ENCODE measurements at places on chromosomes 4 and X. TPM values are rescaled to one million over a fixed set of nuclear protein-coding genes. Genes with fewer than 3 reads are reported as not detected.

GPRASP3 gene
- total RNA-seq = 19.4 TPM

SMIM31 gene
- total RNA-seq = not detected

ATP7A gene
- total RNA-seq = 11.5 TPM

CFAP299 gene
- total RNA-seq = not detected

SLBP gene
- 25.0 TPM for total RNA-seq

ANXA3 gene
- total RNA-seq = not detected

GAGE12J gene
- total RNA-seq = not detected

CXorf65 gene
- not detected for total RNA-seq

RTL5 gene
- 18.2 TPM for total RNA-seq

ING2 gene
- total RNA-seq = 4.8 TPM

PCYT1B gene
- total RNA-seq = 19.5 TPM

All from glutamatergic neuron (in vitro differentiated cells).